ENCODE measurements at places on chromosomes 6 and 20.
A peak's percentile ranks its signal among the peaks of the same experiment; 100 is the strongest.

DNA sequence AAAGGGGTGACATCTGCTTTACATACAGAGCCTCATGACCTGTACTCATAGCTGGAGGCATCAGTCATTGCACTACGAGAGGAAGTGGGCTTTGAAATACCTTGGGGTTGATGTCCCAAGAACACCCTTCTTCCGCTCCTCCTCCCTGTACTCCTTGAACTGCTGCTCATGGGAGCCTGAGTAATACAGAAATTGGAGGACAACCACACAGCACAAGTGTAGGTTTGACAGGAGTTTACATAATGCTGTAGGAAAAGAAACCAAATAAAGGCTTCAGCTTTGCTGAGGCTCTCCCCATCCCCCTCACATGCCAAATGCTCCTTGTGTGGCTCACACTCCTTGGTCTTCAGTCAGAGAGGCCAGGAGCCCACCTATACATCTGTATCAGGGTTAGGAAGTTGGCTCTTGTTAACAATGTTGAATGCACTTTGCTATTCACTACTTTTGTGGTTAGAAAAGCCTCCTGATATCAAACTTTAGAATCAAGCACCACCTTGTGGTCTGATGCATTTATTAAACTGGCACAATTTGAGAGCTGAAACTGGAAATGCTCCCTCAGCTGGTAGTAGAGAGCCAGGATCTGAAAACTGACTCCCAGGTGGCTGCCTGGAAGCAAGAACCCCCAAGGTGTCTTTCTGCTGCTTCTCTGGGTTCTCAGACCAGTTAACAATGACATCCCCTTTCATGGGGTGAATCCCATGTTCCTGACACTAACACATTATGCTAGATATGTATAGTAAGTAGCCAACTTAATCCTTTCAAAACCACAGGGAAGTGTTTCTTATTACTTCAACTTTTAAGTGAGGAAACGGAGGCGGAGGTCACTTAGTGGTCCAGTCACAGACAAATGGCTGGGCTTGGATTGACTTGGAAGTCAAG, 56.2 kb upstream of the EDN1 start:
- peak; percentile 71 for DNase-seq

DNA sequence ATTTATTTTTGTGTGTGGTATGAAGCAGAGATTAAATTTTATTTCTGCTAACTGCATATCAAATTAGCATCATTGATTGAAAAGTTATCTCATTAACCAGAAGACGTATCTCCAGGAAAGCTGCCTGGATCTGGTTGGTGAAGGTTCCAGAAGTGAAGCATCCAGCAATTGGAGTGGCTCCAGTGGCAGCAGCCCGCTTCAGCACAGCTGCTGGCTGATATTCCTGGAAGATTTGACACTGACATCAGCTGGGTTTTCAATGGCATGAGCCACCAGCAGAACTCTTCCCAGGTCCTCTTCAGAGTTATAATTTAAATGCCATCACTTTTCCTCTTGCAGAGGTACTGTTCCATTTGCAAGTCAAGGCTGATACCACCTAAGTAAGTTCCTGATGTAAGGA, 363.5 kb downstream of the BCKDHB start:
- DNase-seq, result no peak

- DNase-seq, result no peak
Measured at GRCh38 chr6:85670573-85670972, 27.9 kb upstream of the SYNCRIP start.

GRCh38 chr6:51108563-51109234, 290.0 kb downstream of the TFAP2B start:
- no peak for DNase-seq

DNA sequence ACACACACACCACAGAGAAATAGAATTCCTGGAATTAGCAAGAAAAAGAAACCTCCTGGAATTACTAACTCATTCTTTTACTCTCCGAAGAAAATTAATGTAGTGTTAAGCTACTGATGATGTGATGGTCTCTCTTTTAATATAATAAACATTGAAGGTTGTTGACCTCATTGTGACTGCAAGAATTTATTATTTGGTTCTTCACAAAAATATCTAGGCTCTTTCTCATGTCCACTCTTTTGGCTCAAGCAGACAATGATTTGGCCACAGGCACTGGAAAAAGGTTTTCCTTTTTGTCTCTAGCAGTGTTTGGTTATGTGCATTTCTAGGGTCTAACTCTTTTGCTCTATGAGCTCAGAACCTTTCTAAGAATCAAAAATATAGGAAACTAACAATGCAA, 811.9 kb downstream of the TENT5A start:
- DNase-seq, result no peak

GRCh38 chr6:147040121-147040910, 163.9 kb upstream of the STXBP5 start:
- DNase-seq, result no peak

DNA sequence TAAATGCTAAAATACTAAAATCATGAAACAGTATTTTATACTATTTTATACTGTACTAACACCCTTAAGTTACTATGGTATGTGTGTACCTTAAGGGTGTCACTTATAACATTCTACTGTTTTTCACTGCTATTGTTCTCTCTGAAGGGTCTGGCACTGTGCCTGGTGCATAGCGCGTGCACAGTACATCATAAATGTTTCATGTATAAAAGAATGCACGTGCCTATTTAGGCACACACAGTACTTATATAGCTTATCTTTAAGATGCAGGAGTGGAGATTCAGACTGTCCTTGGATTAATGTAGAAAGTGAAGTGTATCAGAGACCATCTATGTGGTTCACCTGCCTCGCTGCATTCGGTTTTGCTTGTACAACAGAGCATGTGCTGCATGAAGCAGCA, 64.0 kb upstream of the SGK1 start:
- DNase-seq, result no peak

DNA sequence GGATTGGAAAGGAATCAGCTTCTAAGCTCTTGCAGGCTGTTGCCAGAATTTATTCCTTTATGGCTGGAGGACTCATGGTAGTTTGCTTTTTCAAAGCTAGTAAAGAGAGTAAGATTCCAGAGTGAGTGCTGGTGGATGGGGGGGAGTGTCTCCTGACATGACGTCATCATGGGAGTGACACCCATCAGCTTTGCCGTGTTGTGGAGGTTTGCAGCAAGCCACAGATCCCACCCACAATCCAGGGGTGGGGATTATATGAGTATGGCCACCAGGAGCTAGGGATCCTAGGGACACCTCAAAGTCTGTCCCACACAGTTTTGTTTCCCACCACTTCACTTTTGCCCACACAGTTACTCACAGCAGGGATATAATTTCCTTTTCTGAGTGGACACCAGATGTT, 28.7 kb upstream of the PMEPA1 start:
- no peak for DNase-seq

DNA sequence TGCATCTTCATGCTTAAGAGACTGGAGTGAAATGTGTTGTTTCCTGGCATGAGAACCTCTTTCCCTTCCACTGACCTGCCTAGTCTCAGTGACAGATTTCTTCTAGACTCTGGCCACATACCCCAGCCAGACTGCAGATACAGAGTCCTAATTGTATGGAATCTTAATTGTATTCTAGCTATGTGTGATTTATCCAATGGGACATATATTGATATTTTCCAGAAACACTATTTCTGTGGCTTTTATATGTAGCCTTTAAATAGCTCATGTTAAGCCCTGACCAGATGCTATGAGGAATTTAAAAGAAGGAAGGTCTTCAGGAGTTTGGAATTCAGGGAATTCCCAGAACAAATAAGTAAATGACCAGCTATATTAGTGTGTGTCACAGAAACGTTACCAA, 99.0 kb downstream of the FIG4 start:
- DNase-seq, result no peak

DNA sequence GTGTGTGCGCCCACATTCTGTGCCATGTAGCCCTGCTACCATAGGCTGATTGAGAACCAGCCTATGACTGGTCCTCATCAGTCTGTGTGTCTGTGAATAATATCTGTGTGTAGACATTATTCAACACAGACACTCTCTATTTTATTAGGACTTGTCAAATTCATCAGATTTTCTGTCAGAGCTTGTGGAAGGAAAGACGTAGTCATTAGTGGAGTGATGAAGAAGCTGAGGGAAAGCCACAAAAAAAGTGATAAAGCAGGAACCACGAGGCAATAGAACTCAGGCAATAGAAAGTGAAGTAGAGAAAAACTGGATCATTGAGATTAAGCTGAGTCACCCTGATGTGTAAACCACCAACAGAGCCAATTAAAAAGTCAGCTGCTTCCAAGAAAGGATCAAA, 122.2 kb upstream of the MARCKS start:
- DNase-seq, result no peak

DNA sequence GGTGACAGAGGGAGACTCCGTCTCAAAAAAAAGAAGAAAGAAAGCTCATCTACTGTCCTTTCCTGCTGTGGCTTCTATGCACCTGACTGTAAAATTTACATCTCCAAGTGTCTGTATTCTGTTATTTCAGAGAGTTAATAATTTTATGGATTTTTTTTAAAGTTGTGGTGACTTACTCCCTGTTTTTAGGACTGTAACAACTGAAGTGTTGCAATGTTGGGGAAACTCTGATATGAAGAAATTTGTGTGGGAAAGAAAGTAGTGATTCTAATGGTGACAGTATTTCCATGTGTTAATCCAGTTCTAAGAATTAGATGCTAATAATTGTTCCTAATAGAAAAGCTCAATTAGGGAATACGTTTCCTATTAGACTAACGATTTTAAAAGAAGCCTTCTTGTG, 27.4 kb downstream of the STX11 start:
- no peak for DNase-seq

GRCh38 chr6:109372130-109372529, 10.1 kb downstream of the CD164 start:
- no peak for DNase-seq

GRCh38 chr6:142783499-142783898, 161.5 kb downstream of the HIVEP2 start:
- DNase-seq, result no peak

DNA sequence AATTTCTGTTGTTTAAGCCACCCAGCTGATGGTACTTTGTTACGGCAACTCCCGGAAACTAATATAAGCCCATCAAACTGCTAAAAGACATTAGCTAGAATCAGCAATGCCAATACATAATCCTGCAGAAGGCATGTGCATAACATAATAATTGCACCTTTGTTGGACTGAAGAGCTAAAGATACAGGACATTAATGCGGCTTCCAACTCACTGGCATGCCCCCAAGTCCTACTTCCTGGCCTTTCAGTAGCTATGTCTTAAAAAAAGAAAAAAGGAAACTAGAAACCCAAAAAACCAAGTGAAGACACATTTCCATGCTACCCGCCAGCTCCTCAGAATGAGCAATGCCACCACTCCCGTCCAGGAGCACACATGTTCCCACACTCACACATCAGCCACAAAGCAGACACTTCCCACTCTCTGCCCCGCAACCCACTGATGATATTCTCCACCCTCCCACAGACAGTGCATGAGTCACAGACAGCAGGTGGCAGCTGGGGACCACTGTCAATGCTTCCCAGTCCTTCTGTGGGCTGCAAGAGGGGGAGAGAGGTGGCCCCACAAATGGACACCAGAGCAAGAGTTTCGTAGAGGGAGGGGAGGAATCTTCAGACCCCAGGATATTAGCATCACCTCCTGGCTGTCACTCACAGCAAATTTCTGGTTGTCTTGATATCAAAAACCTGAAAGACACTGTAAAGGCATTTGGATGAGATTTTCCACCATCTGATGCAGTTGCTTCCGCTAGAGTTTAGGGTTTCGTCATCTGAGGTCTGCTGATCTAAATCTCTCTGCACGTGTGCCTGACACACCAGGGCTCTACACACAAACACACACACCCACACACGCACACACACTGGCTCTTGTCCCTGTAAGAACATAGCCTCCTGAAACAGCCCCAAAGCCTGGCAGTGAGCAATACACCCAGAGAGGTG, 32.8 kb downstream of the GFOD1 start:
- no peak for DNase-seq

DNA sequence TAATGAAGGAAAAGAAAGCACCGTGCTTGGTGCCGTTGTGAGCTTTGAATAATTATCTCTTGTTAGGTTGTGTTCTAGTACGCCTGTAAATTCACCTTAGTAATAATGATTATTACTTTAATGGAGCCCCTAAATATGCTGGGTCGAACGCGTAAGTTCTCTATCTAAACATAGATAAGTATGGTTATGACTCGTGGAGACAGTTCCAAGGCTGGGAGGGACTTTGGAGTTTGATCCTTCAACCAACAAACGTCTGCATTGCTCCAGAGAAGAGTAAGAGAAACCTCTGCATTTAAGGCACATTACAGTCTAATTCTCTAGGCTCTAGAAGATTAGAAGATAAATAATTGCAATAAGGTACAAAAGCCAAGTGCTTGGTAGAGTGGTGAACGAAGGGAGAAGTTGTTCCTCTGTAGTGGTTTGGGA, 514 bp downstream of the ACOT13 start:
- DNase-seq, result peak; percentile 6

DNA sequence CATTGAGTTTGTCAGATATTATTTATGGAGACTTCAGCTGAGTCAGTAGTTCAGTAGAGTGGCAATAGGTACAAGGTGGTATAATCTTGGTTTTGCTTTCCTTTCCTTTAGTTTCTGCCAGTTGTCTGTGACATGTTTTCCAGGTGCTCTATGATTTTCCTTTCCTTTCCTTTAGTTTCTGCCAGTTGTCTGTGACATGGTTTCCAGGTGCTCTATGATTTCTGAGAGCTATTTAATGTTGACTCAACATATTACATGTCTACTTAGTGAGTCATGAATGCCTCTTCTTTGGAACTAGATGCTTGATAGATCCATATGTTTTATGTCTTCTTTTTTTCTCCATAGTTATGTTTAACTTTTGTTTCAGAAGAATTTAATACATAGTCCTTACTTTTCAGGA, 186.4 kb upstream of the DEFB112 start:
- DNase-seq, result no peak

GRCh38 chr6:129672881-129673631, 36.9 kb downstream of the ARHGAP18 start:
- DNase-seq, result no peak

GRCh38 chr20:58894652-58895447, 42.3 kb downstream of the GNAS start:
- DNase-seq, result no peak

- no peak for DNase-seq
Measured at GRCh38 chr6:121697921-121698320, 262.5 kb downstream of the GJA1 start.

GRCh38 chr20:42779216-42779615, 410.5 kb downstream of the PTPRT start:
- DNase-seq, result no peak

DNA sequence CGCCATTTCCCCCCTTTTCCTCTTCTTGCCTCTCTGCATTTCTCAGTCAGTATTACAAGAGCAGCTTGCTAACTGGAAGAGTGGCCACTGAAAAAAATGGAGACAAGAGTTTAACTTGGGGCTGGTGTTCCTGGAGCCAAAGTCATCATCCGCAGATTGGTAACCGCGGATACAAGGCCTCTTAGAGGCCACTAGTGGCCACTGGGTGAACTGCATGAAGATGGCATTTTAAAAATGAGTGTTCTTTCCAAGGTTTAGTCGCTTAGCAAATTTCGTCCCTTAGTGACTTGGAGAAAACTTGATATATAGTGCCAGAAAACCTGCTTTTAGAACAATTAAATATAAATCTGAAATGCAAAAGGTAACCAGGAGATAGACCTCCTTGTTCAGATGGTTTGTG, 4.8 kb downstream of the F13A1 start:
- DNase-seq, result peak; percentile 65

Data from retina (tissue), 1 donor.